ENCODE measurements at places on chromosomes 11 and 22. TPM values are rescaled to one million over a fixed set of nuclear protein-coding genes. Genes with fewer than 3 reads are reported as not detected.

GRCh38 chr22:28714043-28714628 lies 27.5 kb downstream of the CHEK2 start:
- no peak for DNase-seq

GRCh38 chr22:23079814-23080521 lies 9.6 kb downstream of the GNAZ start:
- no peak for DNase-seq

GRCh38 chr11:34905666-34906065 lies 10.5 kb downstream of the APIP start:
- no peak for DNase-seq

DNA sequence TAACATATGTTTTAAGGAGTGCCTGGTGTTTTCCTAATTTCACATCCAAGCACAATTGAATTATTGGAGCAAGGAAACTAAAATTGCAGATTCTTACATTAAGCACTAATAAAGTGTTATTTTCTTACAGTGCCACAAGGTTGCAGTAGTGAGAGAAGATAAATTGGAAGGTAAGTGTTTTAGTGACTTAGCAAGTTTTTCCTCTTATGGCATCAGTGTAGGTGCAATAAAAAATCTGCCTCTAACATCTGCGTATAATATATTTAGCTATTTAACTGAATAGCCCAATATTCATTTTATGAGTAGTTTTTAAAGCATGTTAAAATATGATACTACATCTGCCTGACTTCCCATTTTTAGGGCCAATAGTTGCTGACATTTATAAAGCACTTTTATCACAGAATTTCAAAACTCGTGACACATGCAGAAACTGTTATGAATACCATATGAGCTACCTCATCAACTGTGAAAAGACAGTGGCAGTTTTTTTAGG lies 19.0 kb downstream of the POLD3 start:
- no peak for DNase-seq

- DNase-seq, result no peak
Measured at GRCh38 chr22:41822317-41823057, 10.4 kb upstream of the SREBF2 start.

GRCh38 chr11:72513411-72513810 lies 79.1 kb upstream of the CLPB start:
- no peak for DNase-seq

GRCh38 chr11:33377412-33378370 lies 120.5 kb downstream of the HIPK3 start:
- no peak for DNase-seq

- no peak for DNase-seq
Measured at GRCh38 chr11:12569499-12570425, 104.5 kb upstream of the TEAD1 start.

- DNase-seq, result no peak
Measured at GRCh38 chr11:100791103-100791502, 104.0 kb downstream of the ARHGAP42 start.

SYT8 gene
- polyA plus RNA-seq, result 0.14 TPM

DNA sequence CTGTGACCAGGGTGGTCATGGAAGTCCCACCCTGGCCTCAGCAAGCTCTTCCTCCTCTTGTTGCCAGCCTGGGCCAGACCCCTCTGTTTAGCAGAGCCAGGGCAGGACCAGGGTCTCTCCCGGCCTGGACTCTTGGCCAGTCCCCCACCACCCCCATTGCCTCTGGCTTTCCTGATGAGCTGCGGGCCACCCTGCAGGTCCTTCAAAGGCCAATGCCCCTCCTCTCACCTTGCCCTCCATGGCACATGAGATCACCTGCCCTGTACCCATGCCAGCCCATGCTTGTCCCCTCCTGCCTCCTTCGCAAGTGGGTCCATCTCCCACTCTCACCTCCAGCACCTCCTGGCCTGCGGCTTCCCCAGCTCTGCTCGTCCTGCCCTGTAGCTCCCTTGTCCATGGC lies 10.4 kb downstream of the FADS2 start:
- no peak for DNase-seq

SUSD2 gene
- polyA plus RNA-seq, result 17.1 TPM

- DNase-seq, result no peak
Measured at GRCh38 chr11:70603756-70604211, 205.5 kb downstream of the CTTN start.

DNA sequence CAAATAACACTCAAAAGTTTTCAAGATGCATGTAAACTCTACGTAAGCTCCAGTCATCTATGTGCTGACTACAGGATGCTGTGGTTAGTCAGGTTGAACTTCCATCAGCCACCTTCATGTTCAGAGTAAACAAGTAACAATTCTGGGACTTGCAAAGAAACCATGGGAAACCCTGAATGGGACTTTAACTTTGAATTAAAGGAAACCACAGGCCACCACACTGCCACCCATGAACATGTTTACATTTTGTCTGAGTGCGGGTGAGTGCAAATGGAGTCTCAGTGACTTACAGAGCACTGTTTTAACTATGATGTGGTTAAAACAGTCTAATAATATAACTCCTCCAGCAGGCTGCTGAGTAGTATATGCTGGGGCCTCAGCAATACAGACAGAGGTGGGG lies 12.9 kb upstream of the SYTL2 start:
- no peak for DNase-seq

MS4A4E gene
- 0.99 TPM for polyA plus RNA-seq

GRCh38 chr22:32205974-32206773 lies 1.3 kb upstream of the RFPL2 start:
- no peak for DNase-seq

FAM83F gene
- 1.9 TPM for polyA plus RNA-seq

GRCh38 chr11:132202621-132203020 lies 832.2 kb downstream of the NTM start:
- DNase-seq, result no peak

GRCh38 chr11:45253640-45254039 lies 32.5 kb downstream of the SYT13 start:
- DNase-seq, result no peak

DNA sequence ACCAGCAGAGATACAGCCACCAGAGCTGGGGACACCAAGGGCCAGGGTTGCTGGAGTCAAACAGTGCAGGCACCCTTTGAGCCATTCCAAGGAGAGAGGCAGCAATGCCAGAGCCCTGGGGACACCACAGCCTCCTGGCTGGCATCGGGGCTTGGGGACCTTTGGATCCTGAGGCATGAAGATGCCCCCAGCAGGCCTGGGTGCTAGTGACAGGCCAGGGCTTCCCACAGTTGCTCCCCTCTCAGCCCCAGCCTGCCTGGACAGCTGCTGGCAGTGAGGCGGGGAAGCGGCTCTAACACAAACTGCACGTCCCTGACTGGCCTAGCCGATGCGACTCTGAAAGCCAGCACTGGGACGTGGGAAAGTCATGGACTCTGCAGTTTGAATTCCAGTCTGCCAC lies 2.7 kb downstream of the CD5 start:
- DNase-seq, result no peak

MCAM gene
- 57.7 TPM for polyA plus RNA-seq

DNA sequence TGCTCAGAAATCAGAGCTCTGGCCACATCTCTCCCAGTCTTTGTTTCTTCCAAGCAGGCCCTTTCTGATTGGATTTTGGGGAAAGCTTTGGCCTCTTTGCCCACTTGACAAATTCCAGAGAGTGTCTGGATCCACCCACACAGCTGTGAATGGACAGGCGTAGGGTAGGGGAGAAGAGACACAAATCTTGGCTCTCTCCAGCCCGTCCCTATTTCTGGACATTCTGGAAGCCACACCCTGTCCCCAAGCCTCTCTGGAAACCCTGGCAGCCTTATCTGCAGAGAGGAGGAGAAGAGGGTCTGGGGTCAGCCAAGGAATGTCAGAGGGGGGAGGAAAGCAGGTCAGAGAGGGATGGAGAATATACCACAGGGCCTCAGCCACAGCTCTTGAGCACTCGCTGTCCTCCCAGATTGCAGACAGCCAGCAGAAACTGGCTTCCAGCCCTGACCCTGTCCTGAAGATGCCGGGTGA lies 59.5 kb upstream of the WNT11 start:
- no peak for DNase-seq

- DNase-seq, result no peak
Measured at GRCh38 chr22:30424534-30425326, 838 bp upstream of the MTFP1 start.

DNA sequence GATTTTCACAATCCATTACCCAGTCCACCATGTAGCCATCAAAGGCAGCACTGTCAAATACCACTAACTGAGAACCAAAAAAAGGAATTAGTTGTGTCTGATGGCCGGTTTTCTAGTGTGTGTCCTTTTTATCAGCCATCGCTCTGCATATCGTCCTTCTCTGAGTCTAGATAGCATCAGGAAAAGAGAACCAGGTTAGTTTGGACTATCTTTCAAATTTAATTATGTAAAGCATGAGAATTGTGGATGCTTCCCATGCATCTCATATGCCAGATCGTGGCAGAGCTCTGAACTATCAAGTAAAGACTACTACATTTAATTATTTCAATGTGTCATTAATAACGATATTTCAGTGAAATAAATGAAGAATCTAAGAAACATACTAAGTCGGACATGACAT lies 691.9 kb downstream of the FAM181B start:
- no peak for DNase-seq

FGF3 gene
- polyA plus RNA-seq, result not detected

NPTXR gene
- polyA plus RNA-seq, result 4.3 TPM

DNA sequence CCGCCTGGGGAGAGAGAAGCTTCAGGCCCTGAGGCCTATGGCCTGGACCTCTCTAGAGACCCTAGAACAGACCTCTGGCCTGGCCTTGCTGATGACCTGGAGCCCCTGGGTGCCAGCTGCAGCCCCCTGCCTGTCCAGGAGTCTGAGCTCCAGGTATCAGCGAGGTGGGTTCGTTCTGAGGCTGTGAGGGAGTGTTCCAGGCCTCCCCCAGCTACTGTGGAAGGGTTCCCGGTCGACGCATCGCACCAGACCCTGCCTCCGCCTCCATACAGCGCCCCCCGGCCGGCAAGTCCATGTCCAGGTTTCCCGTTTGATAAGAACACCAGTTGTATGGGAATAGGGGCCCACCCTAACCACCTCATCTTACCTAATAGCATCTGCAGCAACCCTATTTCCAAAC lies 111.1 kb downstream of the KCNQ1 start:
- no peak for DNase-seq

DNA sequence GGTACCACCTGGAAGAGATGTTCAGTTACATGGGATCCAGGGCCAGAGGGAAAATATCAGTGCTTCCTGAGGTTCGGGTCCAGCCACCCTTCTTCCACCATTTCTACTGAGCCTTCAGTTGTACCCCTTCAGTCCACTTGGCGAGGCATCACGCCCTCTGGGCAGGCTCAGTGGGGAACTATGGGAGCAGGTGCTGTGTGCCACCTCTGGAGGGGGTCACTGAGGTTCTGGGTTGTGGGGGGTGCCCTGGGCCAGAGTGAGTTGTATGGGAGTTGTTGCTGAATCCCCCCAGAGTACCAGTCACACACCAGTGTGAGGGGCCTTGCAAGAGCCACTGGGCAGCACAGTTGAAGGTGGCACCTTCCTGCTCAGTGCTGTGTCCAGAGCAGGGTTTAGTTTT lies 2.7 kb upstream of the SREBF2 start:
- no peak for DNase-seq

DNA sequence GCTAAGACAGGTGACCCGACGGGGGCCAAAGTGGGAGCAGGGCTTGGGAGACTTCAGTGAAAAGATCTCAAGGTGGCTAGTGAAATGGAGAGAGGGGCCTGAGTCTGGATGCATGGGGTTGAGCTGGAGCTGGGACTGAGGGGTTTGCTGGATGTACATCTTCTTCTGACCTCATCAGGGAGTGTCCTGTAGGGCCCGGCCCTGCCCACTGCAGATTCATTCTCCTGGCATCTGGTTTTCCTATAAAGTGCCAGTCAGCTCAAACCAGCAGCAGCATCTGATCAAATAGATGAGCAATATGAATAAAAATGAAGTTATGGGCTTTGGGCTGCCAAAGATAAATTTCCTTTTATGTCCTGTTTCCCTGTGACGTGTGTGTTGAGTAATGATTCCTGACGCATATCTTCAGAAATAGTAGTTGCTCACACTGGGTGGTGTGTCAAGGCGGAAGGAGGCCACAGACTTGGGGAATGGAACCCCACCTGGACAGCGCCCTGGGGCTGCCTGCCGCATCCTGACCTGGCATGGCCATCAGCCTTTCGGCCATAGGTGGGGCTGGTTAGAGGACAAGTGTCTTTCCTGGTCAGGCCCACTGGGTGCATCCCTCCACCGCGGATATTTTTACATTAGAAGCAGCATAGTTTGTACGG lies 135.4 kb downstream of the OSBP2 start:
- DNase-seq, result no peak

- no peak for DNase-seq
Measured at GRCh38 chr11:34203377-34203871, 98.0 kb downstream of the NAT10 start.

SLC1A2 gene
- polyA plus RNA-seq, result 0.92 TPM

DNA sequence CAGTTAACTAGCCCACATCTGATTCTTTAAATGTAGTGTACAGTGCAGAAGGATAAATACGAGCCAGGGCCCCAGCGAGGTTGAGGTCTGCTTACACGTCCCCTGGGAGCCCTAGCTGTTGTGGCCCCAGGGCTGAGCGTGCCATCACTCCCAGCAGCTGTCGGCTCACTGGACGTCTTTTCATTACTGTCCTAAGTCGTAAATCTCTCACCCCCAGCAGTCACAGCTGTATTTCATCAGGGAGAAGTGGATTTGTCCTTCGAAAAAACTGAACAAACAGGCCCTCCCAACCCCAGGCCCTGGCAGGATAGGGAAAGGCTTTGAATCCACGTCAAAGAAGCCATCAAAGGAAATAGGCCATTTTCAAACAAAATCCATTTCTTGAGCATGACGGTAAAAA lies 110.4 kb upstream of the CSNK2A3 start:
- DNase-seq, result peak; percentile 54

DNA sequence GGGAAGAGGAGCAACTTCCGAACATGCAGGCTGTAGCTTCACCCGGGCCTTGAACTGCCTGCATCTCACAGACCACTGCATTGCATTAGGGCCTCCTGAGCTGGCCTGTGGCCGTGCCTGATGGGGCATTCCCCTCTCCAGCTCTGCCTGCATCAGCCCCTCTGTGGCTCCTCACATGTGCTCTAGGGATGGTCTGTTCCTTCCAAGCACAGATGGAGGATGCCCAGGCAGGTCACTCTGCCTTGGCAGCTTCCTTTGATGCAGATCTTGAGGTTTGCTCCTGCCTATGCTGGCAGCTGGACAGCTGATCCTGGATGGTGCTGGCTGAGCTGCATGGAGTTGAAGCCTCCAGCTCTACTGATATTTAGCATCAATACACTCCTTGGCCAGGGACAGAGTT lies 28.5 kb downstream of the AMPD3 start:
- DNase-seq, result no peak

HTR3A gene
- not detected for polyA plus RNA-seq

Measured in left renal cortex interstitium (tissue), 4 donors.